ENCODE measurements at places on chromosomes 6 and 20.

GRCh38 chr20:4516876-4517275 is 204.8 kb upstream of the PRND start:
- no peak for DNase-seq

GRCh38 chr20:25140968-25141367 is 54.5 kb upstream of the ENTPD6 start:
- DNase-seq = no peak

DNA sequence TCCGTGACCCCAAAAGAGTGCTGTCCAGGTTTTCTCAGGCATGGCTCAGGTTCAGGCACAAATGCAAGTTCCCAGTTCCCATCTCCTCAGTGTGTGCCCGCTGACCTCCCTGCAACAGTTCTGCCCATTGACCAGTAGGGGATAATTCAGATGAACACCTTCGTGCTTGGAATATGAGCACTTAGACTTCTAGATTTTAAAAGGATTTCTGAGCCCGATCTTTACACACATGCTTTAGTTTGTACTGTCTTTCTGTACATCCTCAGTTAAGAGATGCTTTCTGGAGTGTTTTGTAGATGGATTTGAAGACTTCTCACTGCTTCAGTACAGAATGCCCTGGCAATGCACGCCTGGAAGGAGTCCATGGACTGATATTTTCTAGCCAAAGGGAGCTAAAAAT is 239.6 kb upstream of the PLCB4 start:
- no peak for DNase-seq

- DNase-seq = peak; percentile 26
Observed at GRCh38 chr6:108260126-108260808, 573 bp downstream of the SNX3 start.

DNA sequence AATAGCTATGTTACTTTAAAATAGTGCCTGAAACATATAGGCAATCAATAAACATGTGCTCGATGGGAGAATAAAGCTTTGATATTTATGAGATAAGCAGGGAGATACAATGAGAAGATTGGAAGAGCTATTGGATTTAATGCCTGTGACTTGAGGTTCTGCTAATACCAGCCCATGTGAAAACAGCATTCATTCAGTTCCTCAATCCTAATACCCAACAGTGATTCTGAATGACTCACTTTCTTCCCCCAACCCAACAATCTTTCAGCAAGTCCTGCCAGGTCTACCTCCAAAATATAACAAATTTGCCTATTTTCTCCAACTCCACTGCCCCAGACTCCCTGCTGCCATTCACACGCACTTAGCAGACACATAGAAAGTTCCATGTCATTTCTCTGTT is 26.6 kb upstream of the KLHL31 start:
- DNase-seq = no peak

DNA sequence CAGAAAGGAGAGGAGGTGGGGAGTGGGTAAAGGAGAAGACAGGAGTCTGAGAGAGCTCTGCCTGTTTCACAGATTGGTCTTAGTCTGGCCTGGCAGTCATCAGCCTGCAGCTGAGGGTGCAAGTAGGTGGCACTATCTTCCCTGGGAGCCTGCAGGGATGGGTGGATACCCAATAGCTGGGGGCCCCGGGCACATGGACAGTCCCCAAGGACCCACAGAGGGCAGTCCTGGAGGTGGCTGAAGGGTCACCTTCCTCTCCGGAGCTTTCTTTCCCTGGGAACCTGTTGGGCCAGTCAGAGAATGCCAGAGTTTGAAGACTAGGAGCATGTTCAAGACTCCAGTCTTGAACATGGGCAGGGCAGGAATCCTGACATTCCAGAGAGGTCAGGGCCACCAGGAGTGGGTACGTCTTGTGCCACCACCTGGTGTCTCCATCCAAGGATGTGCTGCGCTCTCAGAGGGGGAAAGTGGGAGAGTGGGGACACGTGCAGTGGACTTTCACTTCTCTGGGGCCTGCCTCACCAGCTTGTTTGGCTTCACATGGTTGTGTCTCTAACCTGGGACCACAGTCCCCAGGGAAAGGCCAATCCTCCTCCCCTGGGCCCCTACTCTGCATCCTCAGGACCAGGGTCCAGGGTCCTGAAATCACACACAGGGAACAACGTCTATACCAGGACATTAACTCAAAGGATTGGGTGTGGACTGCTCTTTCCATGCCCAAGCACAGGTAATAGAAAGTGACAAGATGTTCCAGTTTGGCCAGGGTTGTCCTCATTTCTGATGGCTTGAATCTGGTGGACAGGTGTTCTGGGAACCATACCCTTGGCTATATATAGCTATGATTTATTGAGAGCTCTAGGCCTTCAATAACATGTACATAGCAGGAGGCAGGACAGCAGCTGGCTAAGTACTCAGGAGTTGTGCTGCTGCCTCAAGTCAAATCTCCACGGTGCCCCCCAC is 18.0 kb downstream of the AARS2 start:
- no peak for DNase-seq

GRCh38 chr20:19712721-19713260 is 45.3 kb upstream of the RIN2 start:
- no peak for DNase-seq

- DNase-seq = no peak
Observed at GRCh38 chr20:38152175-38152620, 12.9 kb downstream of the TGM2 start.

GRCh38 chr6:118530942-118531341 is 17.2 kb upstream of the PLN start:
- DNase-seq = no peak

GRCh38 chr20:58086763-58087561 is 141.5 kb downstream of the ANKRD60 start:
- no peak for DNase-seq

DNA sequence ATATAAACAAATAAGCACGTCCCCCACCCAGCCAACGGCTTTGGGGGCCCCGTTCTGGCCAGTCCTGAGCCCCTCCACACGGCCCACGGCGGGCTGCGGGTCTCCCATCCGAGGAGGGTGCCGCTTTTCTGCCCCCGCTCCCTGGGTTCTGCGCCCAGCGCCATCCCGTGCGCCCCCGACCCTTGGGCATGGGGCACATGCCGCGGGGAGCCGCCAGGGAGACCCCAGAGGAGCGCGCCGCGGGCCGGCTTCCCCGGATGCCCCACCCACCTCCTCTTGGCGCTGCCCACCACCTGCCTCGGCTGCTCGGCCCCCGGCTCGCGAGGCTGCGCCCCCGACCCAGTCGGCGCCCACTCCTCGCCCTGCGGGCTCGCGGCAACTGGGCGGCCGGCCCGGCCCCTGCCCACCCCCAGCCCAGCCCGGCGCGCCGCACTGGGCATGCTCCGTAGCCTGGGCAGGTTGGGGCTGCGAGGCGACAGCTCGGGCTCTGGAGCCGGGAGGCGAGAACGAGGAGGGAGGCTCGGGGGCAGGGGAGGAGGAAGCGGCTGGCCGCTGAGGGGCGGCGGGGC is 570 bp upstream of the PLCB4 start:
- DNase-seq = no peak

GRCh38 chr6:88712243-88712936 is 251.0 kb downstream of the RNGTT start:
- DNase-seq = no peak

- no peak for DNase-seq
Observed at GRCh38 chr20:24978513-24978912, 14.0 kb downstream of the APMAP start.

DNA sequence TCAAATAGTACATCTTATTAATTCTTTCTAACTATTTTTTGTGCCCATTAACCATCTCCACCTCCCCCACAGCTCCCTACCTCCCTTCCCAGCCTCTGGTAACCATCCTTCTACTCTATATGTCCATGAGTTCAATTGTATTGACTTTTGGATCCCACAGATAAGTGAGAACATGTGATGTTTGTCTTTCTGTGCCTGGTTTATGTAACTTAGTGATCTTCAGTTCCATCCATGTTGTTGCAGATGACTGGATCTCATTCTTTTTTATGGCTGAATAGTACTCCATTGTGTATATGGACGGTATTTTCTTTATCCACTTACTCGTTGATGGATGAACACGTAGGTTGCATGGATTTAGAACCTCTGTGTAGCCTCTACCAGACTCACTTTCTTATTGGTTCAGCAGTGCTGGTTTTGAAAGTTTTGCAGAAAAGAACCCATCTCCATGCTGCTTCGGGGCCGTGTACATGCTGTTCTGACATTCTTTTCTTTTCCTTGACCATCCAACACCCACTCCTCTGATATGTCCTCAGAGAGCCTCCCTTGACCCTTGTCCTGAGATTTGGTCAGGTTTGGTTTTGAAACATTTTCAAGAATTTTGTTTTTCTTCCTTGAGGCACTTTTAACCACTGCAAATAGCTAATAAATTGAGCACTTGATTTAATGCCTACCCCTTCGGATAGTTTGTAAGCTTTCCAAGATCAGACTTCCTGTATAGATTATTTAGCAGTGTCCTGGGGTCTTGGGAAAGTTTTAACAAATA is 231.2 kb upstream of the ZFP64 start:
- DNase-seq = no peak

Measured in activated T-helper 2 cell treated with anti-CD3 and anti-CD28 coated beads, Interferon-gamma antibody, Interleukin-2, Interleukin-4, amounts not matched to agents 10 μg/mL and 5 μg/mL and 100 μg/mL, durations not matched to agents 14 hours and 24 hours and 36 hours (primary cell).